ENCODE measurements at places on chromosomes 3 and 15.

DNA sequence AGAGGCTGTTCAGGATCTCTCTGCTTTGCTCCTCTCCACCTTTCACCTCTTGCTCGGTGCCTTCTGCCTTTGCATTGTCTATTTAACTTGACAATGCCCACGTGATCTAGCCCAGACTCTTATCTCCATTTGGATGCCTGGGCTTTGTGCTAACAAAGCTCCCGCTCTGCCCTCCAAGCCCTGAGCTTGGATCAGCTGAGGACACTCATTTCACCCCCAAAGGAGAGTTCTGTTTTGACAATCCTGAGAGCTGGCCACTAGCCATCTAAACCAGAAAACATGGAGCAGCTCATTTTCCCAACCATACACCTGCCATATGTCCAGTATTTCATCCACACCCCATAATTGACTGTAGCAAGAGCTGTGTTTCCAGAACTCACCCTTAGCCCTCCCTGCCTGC lies 12.8 kb downstream of the GPR176 start:
- no peak for DNase-seq

GRCh38 chr15:89364341-89364740 lies 29.7 kb upstream of the POLG start:
- no peak for DNase-seq

DNA sequence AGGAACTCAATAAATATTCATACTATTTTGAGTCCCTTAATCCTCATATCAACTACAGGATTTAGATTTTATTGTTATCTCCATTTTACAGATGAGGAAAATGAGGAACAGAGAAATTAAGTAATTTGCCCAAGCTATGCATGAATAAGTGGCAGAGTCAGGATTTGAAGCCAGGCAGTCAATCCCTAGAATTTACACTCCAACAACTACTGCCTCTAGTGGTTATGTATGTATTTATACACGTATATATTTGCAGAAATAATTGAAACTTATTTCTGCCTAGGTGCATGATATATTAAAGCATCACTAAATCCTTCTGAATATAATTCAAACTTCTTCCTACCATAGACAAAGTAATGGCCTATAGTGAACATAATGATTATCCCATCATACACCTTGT lies 137.4 kb downstream of the SERPINI1 start:
- DNase-seq: no peak

- DNase-seq: no peak
Measured at GRCh38 chr3:126111566-126112475, 27.9 kb upstream of the SLC41A3 start.

- DNase-seq: no peak
Measured at GRCh38 chr3:123143669-123144411, 57.9 kb upstream of the SEC22A start.

DNA sequence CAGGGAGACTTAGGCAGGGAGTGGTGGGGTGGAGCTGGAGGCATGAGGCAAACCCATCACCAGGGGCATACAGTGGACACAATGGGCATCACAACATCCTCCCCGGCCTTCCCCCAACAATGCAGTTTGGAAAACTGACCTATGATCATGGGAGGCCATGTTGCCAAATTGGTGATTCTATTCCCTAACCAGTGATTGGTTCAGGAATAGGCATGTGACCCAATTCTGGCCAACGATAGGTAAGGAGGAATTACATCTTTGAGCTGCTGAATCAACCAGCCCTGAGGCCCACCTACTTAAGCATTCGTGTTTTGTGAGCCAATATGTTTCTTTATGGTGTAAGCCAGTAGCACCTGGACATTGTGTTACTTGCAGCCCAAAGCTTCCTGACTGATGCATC lies 40.0 kb downstream of the LINGO1 start:
- no peak for DNase-seq

- no peak for DNase-seq
Measured at GRCh38 chr15:62592920-62593319, 427.8 kb upstream of the C2CD4B start.
